ENCODE measurements at places on chromosomes 5 and 9.
A peak's percentile ranks its signal among the peaks of the same experiment; 100 is the strongest.

- no peak for DNase-seq
Measured at GRCh38 chr5:93574491-93575305, 6.3 kb downstream of the NR2F1-AS1 start.

DNA sequence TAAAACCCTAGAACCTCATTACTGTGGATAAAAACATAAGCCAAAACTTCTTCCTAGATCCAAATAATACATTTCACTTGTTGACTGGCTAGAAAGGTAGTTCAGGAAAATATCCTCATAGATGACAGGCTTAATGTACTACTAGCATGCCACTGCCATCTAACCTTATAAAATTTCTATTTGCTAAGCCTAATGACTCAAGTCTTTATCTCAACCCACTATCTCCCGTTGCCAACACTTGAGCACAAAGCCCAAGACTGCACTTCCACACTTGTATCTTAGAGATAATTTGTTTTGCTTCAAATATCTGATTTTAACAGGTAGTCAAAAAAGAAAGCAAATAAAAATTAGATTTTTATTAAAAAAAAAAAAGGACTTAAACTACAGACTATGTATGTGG lies 42.7 kb downstream of the FBXL17 start:
- DNase-seq: no peak

GRCh38 chr5:158546748-158547147 lies 553.0 kb downstream of the EBF1 start:
- no peak for DNase-seq

DNA sequence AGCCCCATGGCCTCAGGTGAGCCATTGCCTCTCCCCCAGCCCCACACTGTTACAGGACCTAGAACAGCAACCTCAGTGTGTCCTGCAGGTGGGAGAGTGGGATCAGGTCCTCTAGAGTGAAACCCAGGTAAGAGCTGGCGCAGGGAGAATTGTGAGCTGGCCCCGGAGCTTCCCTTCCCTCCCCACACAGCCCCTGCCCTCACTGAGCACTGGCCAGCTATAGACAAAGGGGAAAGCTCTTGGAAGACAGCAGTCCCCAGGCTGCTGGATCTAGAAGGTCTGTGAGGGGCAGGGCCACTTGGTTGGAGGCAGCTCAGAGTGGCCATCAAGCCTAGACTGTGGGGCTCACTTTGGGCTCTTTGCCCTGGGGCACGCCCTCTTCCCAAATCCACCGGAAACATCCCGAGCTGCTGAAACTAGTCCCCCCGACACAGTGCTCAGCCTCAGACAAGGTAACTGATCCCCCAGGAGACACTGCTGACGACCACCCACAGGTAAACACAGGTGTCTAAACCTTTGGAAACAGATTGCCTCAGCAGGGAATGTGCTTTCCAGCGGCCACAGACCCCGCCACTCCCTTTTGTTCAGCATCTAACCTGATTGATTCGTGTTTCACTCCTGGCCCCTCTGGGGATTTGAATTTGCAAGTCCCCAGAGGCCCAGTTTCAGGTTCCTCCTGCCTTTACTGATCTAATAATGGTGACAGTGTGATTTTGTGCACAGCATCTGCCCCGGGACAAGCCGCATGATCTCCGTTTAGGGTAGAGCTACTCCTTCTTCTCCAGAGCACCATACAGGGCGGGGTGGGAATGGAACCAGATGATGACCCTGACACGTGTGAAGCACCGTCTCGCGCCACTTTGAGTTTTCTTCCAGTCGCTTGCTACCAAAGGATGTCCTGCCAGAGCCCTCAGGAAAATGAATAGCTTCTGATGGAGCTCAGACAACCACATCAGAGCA lies 42.2 kb upstream of the ADAMTS2 start:
- DNase-seq: no peak

DNA sequence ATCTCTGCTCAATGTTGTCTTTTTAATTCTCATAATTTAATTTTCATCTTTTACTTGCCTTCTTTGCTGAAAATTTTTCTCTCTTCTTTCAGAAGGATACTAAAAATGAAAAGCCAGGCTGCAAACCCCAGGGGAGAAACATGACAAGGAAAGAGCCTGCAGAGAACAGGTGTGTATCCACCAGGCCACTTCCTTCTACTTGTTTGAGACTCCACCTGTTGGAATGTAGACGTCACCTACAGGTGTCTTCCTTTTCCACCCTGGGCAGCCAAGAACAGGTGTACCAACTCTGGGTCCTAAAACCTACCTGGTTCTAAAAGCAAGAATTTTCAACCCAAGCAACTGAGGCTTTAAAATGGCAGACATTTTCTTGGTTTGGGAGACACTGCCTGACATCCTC lies 166.8 kb downstream of the ATP10B start:
- no peak for DNase-seq

- no peak for DNase-seq
Measured at GRCh38 chr9:126745574-126746411, 59.0 kb upstream of the ZBTB43 start.

GRCh38 chr9:4263591-4263990 lies 36.3 kb downstream of the GLIS3 start:
- DNase-seq: no peak

- no peak for DNase-seq
Measured at GRCh38 chr9:33452828-33453271, 5.5 kb upstream of the AQP3 start.

DNA sequence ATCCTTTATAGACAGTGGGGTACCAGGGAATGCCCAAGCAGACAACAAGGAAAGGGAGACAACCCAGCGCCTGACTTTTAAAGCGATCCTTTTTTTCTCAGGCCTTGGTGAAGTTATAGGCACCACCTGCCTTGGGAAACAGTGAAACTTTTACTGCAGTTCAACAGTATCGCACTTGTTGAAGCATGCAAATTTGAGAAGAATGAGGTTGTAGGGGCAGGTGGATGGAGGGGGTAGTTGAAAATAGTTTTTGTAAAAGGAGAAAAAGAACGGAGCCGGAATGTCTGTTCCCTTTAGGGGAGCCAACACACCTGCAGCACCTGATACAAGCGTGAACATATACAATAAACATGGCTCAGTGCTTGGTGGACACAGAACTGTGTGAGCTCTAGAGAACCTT lies 190.2 kb upstream of the NR3C1 start:
- DNase-seq: no peak

GRCh38 chr9:136529516-136530460 lies 16.1 kb downstream of the NOTCH1 start:
- no peak for DNase-seq

DNA sequence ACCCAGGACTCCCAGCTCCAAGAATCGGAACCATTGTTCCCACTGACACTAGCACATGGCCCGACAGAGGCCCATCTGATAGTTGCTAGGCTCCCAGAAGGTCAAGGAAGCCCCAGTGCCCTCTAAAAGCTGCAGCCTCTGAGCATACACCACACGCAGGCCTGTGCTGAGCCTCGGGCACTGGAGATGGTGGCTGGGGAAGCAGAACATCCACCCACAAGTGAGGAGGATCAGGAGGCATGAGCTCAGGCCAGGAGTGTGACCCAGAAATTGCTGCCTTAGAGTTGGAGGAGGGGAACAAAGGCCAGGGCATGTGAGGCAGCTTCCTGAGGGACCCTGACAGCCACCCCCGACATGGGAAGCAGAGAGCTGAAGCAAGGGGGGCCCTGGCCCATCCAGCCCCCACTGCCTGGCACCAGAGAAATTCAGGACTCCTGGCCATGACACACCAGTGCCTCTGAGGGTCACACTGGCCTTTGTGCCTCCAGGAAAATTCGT lies 21.4 kb downstream of the IPPK start:
- no peak for DNase-seq

DNA sequence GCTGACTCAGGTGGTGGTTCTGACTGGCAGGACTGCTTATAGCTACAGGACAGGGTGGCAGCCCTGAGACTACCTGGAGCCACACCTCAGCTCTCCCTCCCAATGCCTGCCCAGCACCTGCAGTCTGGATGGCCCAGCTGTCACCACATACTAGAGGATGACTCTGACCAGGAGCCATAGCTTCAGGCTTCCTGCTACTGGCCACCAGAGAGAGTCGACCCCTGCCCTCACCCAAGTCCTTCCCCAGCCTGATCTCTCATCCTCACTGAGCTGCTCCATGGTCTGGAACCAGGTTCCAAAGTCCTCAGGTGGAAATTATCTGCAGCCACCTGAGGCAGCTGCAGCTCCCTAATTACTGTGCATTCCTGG lies 25.6 kb upstream of the TDRD7 start:
- no peak for DNase-seq

DNA sequence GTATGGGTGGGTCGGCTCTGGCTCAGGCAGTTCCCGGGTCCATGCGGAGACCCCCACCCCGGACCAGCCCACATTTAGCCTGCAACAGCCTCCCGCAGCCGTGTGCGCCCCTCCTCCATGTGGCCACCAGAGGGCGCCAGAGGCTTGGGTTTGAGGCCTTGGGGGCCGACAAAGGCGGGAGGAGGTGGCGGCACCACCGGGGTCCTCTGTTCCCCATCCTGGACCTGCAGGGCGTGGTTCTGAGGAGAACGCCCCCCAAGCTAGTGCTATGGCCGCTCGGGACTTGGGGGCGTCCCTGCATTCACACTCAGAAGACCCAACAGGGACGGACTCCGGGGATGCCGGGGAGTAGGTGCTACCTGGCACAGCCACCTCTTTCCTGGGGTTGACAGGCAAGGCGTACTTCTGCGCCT lies 16.5 kb downstream of the ASS1 start:
- peak; percentile 65 for DNase-seq

GRCh38 chr9:116703634-116704033 lies 16.5 kb downstream of the TRIM32 start:
- DNase-seq: no peak

DNA sequence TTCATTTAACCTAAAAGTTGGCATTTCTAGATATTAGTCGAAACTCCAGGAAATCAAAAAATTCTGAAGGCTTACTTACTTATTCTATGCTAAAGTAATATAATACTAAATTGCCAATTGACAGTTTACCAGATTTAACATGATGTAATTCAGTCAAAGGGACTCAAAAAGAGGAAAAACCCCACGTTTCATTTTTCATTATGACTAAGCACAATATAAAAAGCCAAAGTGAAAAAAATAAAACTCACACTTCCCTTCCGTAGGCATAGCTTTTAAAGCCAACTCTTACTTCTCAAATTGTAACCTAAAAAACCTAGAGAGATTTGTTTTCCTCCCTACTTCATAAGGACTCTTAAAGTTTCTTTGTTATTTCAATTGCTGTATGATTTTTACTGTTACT lies 146.6 kb downstream of the RAPGEF6 start:
- DNase-seq: no peak

- no peak for DNase-seq
Measured at GRCh38 chr5:136981936-136982335, 517.2 kb downstream of the SPOCK1 start.

GRCh38 chr5:6458833-6459232 lies 10.2 kb downstream of the UBE2QL1 start:
- DNase-seq: no peak

DNA sequence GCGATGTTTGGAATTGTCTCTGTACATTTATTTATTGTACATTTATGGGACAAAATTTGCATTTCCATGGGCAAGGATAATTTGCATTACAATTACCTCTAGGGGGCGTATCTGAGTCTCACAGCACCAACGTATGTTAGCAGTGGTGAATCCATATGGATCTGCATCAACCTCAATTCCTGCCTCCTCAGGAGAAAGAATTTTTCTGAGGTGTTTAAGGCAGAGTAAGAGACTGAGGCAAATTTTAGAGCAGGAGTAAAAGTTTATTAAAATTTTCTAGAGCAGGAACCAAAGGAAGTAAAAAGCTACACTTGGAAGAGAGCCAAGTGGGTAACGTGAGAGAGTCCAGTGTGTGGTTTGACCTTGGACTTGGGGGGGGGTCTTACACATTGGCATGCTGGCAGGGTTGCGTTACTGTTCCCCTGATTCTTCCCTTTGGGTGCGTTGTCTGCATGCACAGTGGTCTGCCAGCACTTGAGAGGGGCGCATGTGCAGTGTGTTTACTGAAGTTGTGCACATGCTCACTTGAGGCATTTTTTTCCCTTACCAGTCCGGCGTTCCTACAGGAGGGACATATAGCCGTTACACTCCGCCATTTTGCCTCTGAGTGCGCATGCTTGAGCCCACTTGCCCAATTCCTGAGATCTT lies 21.0 kb upstream of the RAB14 start:
- DNase-seq: no peak

DNA sequence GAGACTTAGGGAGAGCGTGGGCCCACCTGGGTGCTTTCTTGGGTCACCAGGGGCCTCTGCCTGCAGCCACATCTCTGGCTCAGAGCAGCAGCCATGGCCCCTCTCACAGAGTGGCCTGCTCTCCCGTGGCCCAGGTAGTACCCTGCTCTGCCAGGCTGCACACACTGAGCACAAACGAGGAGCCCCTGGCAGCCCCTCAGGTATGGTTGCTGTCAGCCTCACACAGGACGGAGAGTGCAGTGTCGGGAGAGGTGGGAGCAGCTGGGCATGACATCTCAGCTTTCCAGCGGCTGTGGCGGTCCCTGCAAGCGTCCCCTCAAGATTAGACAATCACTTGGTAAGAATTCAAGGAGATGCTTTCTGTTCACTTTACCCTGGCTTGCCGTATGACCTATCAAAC lies 137.0 kb upstream of the IRX4 start:
- no peak for DNase-seq

GRCh38 chr9:79233542-79233941 lies 338.2 kb upstream of the TLE4 start:
- no peak for DNase-seq

- no peak for DNase-seq
Measured at GRCh38 chr9:19682397-19682796, 106.4 kb downstream of the SLC24A2 start.

GRCh38 chr9:97786341-97786740 lies 66.7 kb upstream of the FOXE1 start:
- no peak for DNase-seq

GRCh38 chr5:6792911-6793471 lies 79.8 kb downstream of the TENT4A start:
- DNase-seq: no peak

GRCh38 chr5:6158974-6159831 lies 219.1 kb downstream of the MED10 start:
- DNase-seq: no peak

DNA sequence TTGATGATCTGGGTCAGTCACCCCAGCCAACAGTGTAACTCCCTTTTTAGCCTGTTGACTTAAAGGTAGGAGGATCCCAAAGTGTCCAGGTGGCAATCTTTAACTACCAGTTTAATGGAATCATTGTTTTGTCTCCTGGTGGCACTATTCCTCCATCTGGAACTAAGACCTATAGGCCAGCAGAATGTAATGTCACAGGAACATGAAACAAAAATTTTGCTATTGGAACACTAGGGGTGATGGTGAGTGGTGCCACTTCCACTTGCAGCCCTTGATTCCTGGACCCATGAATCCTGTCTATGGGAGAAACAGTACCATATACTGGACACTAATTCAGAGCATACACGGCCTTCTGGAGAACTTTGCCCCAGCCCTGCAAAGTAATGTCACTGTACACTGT lies 219.5 kb upstream of the RASA1 start:
- DNase-seq: no peak

GRCh38 chr5:68534131-68534940 lies 318.8 kb downstream of the PIK3R1 start:
- DNase-seq: no peak
